ENCODE measurements at places on chromosomes 4 and X. TPM values are rescaled to one million over a fixed set of nuclear protein-coding genes. Genes with fewer than 3 reads are reported as not detected.

DNA sequence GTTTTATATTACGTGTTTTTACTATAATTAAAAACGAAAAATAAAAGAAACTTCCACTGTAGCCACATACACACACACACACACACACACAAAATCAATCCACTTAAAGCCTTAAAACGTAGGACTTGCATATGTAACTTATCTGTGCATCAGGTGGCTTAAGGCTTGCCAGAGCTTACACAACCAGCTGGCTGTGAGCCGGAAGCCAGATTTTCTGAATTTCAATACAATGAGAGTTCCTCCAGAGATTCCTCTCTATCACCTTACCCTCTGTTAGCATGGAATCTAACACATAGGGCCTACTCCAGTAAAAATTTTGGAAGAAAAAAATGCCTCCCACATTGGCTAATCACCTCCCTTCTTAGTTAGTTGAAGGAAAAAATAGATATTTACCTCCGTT is 27.9 kb upstream of the SLITRK4 start:
- no peak overlapping the region for H3K27ac ChIP-seq
- no peaks in the 10 kb centered on the region for H3K27me3 ChIP-seq
- no peaks in the 10 kb centered on the region for H3K4me1 ChIP-seq

SLC2A9 gene
- total RNA-seq, result 6.7 TPM

OPN1MW3 gene
- not detected for total RNA-seq

GRCh38 chr4:106996490-106996889 is 39.6 kb downstream of the DKK2 start:
- DNase-seq, result no peak
- peaks cover 5% of the 10 kb centered on the region for H3K4me1 ChIP-seq
- no peaks in the 10 kb centered on the region for H3K36me3 ChIP-seq
- no peak overlapping the region for H3K4me3 ChIP-seq

DNA sequence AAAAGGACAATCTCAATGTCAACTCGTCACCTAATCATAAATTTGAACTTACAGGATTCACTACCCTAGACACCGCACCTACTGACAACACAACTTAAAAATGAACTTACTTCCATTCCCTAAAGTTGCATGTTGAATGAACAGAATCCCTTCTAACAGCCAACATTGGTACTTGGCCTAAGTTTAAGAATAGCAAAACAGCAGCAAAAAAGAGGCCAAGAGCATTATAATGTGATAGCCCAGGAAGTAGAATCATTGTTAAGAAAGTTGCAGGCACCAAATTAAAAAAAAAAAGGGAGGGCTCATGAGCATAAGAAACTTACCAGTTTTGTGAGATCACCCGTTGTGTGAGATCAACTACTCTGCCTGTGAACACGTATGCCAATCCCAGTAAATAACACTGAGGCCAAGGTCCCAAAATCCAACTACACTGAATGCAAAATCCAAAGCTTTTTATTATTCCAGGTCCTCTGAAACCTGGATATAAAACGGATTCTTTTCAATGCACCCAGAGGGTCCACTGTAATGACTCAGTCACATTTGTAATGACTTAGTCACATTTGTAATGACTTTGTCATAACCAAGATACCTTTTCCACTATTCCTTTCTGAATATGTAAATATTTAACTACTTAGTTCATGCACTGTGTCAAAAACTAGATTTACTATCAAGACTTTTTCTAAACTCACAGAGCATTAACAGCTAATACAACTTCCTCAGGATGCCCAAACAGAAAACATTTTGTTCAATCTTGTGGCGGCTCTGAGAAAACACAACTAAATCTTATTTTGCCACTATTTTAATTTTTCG is 6.8 kb downstream of the HNRNPDL start:
- no peak overlapping the region for H3K4me3 ChIP-seq
- H3K27me3 ChIP-seq, result no peaks in the 10 kb centered on the region
- H3K36me3 ChIP-seq, result peaks cover 25% of the 10 kb centered on the region
- peaks cover 30% of the 10 kb centered on the region for H3K4me1 ChIP-seq
- H3K27ac ChIP-seq, result no peak overlapping the region
- no peak for DNase-seq

- H3K36me3 ChIP-seq, result no peaks in the 10 kb centered on the region
- no peaks in the 10 kb centered on the region for H3K4me1 ChIP-seq
- no peaks in the 10 kb centered on the region for H3K27me3 ChIP-seq
- DNase-seq, result no peak
- H3K4me3 ChIP-seq, result no peak overlapping the region
These were observed 25.5 kb upstream of the AMOT start for GRCh38 chrX:112866175-112866574.

GRCh38 chrX:124476562-124476961 is 130.2 kb downstream of the SH2D1A start:
- no peak overlapping the region for H3K4me3 ChIP-seq
- no peak for DNase-seq
- no peaks in the 10 kb centered on the region for H3K4me1 ChIP-seq
- no peak overlapping the region for H3K27ac ChIP-seq
- H3K27me3 ChIP-seq, result no peaks in the 10 kb centered on the region

GRCh38 chrX:40579900-40580536 is 752 bp upstream of the ATP6AP2 start:
- no peak for DNase-seq
- peak overlapping the region; percentile 91 for H3K27ac ChIP-seq
- peak overlapping the region; percentile 81 for H3K4me3 ChIP-seq
- peaks cover 9% of the 10 kb centered on the region for H3K4me1 ChIP-seq

GRCh38 chr4:101954975-101955678 is 164.6 kb downstream of the BANK1 start:
- no peak overlapping the region for H3K27ac ChIP-seq
- no peak for DNase-seq
- no peaks in the 10 kb centered on the region for H3K4me1 ChIP-seq
- no peak overlapping the region for H3K4me3 ChIP-seq
- H3K27me3 ChIP-seq, result no peaks in the 10 kb centered on the region
- H3K36me3 ChIP-seq, result no peaks in the 10 kb centered on the region

GRIA3 gene
- 0.82 TPM for total RNA-seq

ARHGAP36 gene
- not detected for total RNA-seq

GRCh38 chr4:40918330-40918729 is 168.6 kb downstream of the NSUN7 start:
- DNase-seq, result peak; percentile 87
- no peaks in the 10 kb centered on the region for H3K4me1 ChIP-seq

- no peak for DNase-seq
- H3K27me3 ChIP-seq, result no peaks in the 10 kb centered on the region
- no peaks in the 10 kb centered on the region for H3K36me3 ChIP-seq
These were observed 83.0 kb downstream of the MAMLD1 start for GRCh38 chrX:150446151-150446550.

GRCh38 chr4:41600243-41600912 is 62.4 kb downstream of the LIMCH1 start:
- H3K27me3 ChIP-seq, result no peaks in the 10 kb centered on the region
- peaks cover 38% of the 10 kb centered on the region for H3K4me1 ChIP-seq
- H3K36me3 ChIP-seq, result no peaks in the 10 kb centered on the region
- H3K27ac ChIP-seq, result no peak overlapping the region

DNA sequence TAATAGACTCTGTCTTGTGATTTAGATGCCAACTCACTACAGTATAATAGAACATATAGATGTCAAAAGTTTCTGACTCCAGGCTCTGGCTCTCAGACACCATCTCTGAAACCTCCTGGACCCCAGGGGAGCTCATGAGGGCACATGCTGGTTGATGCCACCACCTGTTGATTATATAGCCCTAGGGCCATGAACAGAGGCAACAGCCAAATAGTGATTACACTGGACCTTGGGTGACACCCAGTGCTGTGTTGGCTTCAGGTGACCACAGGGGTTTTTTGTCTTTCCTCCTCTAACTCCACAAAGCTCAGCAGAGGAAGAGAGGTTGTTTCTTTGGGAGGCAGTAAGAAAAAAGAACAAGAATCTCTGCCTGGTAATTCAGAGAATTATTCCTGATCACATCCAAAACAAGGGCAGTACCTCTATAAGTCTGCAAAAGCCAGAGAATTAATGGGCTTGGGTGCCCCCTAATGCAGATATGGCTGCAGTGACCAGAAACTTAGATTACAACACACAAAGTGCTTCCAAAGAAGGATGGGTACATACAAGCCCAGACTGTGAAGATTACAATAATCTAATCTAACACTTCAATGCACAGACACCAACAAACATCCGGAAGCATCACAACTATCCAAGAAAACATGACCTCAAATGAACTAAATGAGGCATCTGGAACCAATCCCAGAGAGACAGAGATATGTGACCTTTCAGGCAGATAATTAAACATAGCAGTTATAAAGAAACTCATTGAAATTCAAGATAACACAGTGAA is 1920.6 kb downstream of the ARAP2 start:
- H3K27me3 ChIP-seq, result no peaks in the 10 kb centered on the region
- no peaks in the 10 kb centered on the region for H3K36me3 ChIP-seq
- no peaks in the 10 kb centered on the region for H3K4me1 ChIP-seq
- no peak overlapping the region for H3K27ac ChIP-seq

- no peak for DNase-seq
- H3K4me3 ChIP-seq, result no peak overlapping the region
- no peaks in the 10 kb centered on the region for H3K36me3 ChIP-seq
- peaks cover 8% of the 10 kb centered on the region for H3K4me1 ChIP-seq
- no peak overlapping the region for H3K27ac ChIP-seq
These were observed 93.9 kb downstream of the MID1 start for GRCh38 chrX:10526451-10526850.

PCDH7 gene
- 187 TPM for total RNA-seq

- H3K27ac ChIP-seq, result peak overlapping the region; percentile 98
- H3K27me3 ChIP-seq, result no peaks in the 10 kb centered on the region
- DNase-seq, result peak; percentile 96
- peak overlapping the region; percentile 77 for H3K4me3 ChIP-seq
- peaks cover 42% of the 10 kb centered on the region for H3K4me1 ChIP-seq
These were observed 4.8 kb downstream of the FLNA start for GRCh38 chrX:154369449-154370299.

DNA sequence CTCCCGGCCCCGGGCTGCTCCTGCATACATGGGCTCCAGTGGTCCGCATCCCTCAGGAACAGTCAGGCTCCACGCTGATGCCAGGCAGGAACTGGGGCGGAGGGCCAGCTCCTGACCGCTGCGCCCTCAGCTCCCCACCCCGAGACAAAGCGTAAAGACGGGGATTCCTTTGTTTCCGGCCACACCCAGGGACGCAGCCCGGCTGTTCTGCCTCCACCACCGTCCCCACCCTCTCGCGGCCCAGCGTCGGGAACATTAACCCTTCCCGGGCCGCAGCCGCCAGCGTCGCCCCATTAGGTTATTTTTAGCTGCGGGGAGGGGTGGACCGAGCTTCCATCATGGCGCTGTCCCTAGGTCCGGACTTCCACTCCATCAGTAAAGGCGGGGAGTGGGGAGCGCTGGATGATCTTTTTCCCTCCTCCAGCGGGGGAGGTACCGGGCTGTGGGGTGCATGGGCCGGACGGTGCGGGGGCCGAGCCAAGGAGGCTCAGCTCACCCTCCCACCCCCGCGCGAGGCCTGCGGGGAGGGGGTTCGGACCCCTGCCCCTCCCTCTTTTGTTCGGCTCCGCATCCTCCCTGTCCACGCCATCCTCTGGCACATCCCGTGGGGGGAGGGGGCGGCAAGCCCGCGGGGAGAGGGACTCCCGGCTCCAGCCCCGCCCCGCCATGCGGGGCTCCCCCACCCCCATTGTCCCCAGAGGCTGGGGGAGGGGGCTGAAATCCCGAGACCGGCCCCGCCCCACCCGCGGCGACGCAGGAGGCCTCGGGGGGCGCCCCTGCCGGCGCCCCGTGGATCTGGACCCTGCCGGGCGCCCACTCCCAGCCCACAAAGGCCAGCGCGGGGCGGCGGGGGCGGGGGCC is 5.3 kb downstream of the CRMP1 start:
- H3K4me1 ChIP-seq, result peaks cover 32% of the 10 kb centered on the region
- H3K27me3 ChIP-seq, result peaks cover 59% of the 10 kb centered on the region
- peak overlapping the region; percentile 57 for H3K4me3 ChIP-seq
- no peaks in the 10 kb centered on the region for H3K36me3 ChIP-seq
- DNase-seq, result no peak
- H3K27ac ChIP-seq, result no peak overlapping the region

DNA sequence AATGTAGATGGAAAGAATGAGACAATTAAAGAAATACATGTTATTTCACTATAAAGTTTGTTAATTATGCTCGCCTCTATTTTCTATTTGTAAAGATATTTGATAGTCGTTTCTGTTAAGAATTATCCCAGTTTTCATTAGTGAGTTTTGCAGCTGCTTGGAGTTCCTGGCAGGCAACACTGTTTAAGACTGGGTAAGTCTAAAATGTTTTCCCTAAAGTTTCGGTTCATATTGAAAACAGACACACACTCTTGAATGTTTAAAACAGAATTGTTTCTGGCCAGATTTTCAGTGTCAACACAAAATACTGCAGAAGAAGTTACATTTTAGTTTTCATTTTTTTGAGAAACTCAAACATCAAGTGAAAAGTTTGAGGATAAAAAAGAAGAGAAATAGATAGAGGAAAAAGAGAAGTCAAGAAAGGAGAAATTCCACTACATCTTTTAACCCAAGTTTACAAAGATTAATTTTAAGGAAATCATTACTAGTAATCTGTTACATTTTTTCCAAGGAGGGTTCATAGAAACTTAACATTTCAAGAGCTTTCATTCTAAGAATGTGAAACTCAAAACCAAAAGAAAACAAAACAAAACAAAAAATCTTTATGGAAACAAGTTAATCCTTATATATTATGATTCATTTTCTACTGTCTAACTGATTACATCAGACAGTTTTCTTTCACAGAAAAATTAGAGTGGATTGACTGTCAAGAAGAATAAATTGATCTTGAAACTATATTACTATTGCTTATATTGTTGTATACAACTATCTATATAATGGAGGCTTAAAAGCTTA is 305.5 kb downstream of the FAT4 start:
- H3K36me3 ChIP-seq, result no peaks in the 10 kb centered on the region
- no peak overlapping the region for H3K4me3 ChIP-seq
- no peak for DNase-seq
- no peak overlapping the region for H3K27ac ChIP-seq

- no peaks in the 10 kb centered on the region for H3K4me1 ChIP-seq
- no peaks in the 10 kb centered on the region for H3K36me3 ChIP-seq
- H3K4me3 ChIP-seq, result no peak overlapping the region
- DNase-seq, result no peak
- no peak overlapping the region for H3K27ac ChIP-seq
- H3K27me3 ChIP-seq, result no peaks in the 10 kb centered on the region
These were observed 220.7 kb downstream of the CLCN4 start for GRCh38 chrX:10377427-10377826.

- H3K4me3 ChIP-seq, result no peak overlapping the region
- no peak for DNase-seq
- no peaks in the 10 kb centered on the region for H3K36me3 ChIP-seq
- H3K27ac ChIP-seq, result no peak overlapping the region
- no peaks in the 10 kb centered on the region for H3K27me3 ChIP-seq
These were observed 18.3 kb upstream of the ACSL1 start for GRCh38 chr4:184843984-184844554.

SUPT20HL2 gene
- not detected for total RNA-seq

GRCh38 chr4:106041294-106042002 is 146.2 kb downstream of the NPNT start:
- H3K36me3 ChIP-seq, result peaks cover 7% of the 10 kb centered on the region
- no peak for DNase-seq
- no peak overlapping the region for H3K27ac ChIP-seq
- H3K4me1 ChIP-seq, result peaks cover 16% of the 10 kb centered on the region
- no peaks in the 10 kb centered on the region for H3K27me3 ChIP-seq

Data from sigmoid colon (tissue), 7 donors.